ENCODE measurements at places on chromosomes 11 and 22.

DNA sequence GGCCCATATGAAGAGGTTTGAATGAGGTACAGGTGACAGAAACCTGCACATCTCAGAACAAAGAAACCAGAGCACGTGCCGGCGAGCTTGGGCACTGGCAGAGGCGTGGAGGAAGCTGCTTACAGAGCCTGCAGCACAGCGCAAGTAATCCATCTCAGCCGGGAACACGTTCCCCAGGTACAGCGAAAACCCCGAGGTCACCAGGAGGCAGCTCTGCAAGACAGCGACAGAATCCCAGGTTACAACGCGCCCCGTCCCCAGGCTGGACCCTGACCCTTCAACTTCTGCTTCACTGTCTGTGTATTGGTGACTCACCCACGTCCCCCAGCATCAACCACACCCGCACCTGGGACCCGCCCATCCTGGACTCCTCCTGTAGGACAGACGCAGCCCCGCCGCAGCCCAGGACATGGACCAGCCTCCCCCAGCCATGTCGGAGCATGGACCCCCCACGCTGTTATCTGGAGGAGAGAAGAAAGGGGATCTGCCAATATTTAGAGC lies 2.2 kb downstream of the MLC1 start:
- no peaks in the 10 kb centered on the region for H3K4me1 ChIP-seq
- H3K27me3 ChIP-seq: 0 out of 2 replicates have a peak, but pooled peaks cover 2% of the 10 kb centered on the region
- DNase-seq: no peak
- no peak overlapping the region for H3K4me3 ChIP-seq

GRCh38 chr11:1388763-1389102 lies 1.0 kb upstream of the BRSK2 start:
- DNase-seq: no peak
- H3K4me1 ChIP-seq: no peaks in the 10 kb centered on the region
- peaks cover 5% of the 10 kb centered on the region for H3K36me3 ChIP-seq
- no peaks in the 10 kb centered on the region for H3K27me3 ChIP-seq
- no peak overlapping the region for H3K27ac ChIP-seq
- peak overlapping the region; percentile 82 for H3K4me3 ChIP-seq

DNA sequence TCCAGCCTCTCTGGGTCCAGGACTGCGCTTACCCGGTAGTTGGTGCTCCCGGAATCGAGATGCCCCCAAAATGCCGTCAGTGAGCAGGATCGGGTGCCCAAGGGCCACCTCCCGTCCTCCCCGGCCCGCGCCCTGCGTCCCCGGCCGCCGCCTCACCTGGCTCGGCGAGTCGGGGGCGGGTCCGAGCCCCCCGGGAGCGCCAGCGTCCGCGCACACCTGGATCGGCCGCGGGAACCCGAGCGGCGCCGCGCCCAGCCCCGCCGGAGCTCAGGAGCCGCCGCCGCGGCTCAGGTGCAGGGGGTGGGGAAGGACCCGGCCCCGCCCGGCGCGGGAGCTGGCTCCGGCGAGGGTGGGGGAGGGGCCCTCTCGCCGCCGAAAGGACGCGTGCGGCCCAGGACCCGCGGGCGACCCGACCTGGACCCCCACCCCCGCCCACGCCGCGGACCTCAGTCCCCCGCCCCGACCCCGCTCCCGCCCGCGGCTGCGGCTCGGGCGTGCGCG lies at the start of gene SHANK2:
Gene SHANK2 (minus strand): TSS at position 309 of the 501 bp plus-strand sequence. CDS start 105,251 bp downstream, outside the sequence.
- peaks cover 14% of the 10 kb centered on the region for H3K4me1 ChIP-seq
- H3K4me3 ChIP-seq: peak within 1 kb of the TSS; percentile 80
- no peaks in the 10 kb centered on the region for H3K36me3 ChIP-seq
- no peaks in the 10 kb centered on the region for H3K27me3 ChIP-seq
- DNase-seq: peak; percentile 61
- no peak within 1 kb of the TSS for H3K27ac ChIP-seq

DNA sequence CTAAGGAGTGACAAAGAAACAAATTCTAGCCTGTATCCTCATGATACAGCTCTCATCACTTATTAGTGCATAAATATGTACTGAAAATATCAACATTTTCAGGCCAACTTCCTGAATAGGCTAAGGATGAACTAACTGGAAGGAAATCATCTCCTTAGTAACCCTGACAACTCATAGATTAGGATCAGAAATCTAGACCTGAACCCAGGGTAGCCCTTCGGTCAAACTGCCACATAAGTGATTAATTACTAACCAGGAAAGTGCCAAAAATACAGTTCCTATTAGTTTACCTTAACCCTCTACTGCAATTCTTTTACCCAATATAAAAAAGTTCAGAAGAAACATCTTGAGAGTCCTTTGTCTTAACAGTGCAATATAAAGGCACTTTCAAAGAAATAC lies 40.0 kb downstream of the AMBRA1 start:
- H3K4me3 ChIP-seq: no peak overlapping the region
- DNase-seq: no peak
- peaks cover 3% of the 10 kb centered on the region for H3K4me1 ChIP-seq

GRCh38 chr11:77435972-77436371 lies 37.9 kb downstream of the PAK1 start:
- H3K4me1 ChIP-seq: peaks cover 9% of the 10 kb centered on the region

DNA sequence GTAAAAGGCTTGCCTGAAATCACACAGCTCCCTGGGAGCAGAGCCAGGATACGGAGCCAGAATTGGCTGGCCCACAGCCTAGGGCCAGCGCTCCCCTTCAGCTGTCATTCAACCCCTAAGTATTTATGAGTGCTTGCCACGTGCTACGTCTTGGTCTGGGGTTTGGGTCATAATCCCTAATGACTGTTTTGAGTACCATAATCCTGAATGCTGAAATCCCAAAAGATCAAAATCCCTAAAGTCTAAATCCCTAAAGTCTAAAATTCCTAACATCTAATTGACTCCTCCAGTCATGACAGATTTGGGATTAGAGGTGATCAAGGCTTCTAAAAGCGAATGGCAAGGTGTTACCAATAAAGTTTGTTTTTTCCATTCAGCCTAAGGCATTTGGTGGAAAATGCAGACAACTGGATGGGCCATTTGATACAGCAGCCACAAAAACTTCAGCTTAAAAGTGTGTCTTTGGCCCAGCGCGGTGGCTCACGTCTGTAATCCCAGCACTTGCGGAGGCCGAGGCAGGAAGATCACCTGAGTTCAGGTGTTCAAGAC lies 59.8 kb upstream of the PRR5 start:
- DNase-seq: no peak
- no peaks in the 10 kb centered on the region for H3K36me3 ChIP-seq
- H3K4me3 ChIP-seq: no peak overlapping the region
- H3K27me3 ChIP-seq: no peaks in the 10 kb centered on the region

DNA sequence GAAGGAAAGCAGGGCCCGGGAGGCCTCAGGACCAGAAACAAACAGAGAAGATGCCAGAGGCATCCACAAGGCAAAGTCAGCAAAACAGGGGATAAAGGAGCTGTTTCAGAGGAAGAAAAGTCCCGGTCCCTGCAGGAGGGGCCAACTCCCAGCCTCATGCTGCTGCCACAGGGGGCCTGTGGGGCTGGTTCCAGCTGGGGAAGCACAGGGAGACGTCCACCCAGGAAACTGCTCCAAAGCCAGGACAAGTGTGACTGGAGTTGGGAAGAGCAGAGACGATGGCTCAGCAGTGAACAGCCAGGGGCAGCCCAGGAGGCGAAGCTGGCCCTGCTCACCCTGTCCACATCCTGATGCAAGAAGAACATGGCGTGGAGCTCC lies 454.4 kb downstream of the BRD1 start:
- no peaks in the 10 kb centered on the region for H3K27me3 ChIP-seq
- H3K27ac ChIP-seq: no peak overlapping the region
- no peaks in the 10 kb centered on the region for H3K4me1 ChIP-seq

DNA sequence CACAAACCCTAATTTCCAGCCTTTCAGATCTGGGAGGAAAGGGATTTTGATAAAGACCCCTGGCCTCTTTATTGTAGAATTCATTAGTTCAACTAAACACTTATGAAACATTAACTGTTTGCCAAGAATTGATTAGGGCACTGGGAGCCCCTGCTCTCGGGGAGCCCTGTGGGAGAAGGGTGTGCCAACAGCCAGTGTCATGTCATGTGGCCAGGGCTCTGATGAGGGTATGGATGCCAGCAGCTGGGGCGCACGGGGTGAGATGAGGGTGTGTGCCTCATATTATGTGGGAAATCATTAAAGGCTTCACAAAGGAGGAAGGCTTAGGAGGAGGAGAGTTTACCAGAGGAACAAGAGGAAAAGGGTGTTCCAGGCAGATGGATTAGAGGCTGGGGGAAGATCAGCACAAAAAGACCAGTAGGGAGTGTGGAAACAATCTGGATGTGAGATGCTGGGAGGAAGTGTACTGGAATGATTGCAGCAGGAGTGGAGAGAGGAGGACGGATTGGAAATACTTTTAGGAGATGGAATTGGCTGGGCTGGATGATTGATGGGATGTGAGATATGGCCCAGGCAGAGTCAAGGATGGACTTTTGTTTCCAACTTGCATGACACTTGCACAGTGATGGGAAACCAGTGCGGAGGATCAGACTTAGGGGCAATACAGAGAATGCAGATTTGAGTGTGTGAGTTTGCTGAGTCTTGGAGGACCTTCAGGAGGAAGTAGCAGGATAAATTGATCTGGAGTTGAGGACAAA lies 137.8 kb downstream of the CSNK2A3 start:
- H3K4me3 ChIP-seq: no peak overlapping the region
- no peaks in the 10 kb centered on the region for H3K4me1 ChIP-seq
- DNase-seq: no peak
- no peaks in the 10 kb centered on the region for H3K36me3 ChIP-seq

DNA sequence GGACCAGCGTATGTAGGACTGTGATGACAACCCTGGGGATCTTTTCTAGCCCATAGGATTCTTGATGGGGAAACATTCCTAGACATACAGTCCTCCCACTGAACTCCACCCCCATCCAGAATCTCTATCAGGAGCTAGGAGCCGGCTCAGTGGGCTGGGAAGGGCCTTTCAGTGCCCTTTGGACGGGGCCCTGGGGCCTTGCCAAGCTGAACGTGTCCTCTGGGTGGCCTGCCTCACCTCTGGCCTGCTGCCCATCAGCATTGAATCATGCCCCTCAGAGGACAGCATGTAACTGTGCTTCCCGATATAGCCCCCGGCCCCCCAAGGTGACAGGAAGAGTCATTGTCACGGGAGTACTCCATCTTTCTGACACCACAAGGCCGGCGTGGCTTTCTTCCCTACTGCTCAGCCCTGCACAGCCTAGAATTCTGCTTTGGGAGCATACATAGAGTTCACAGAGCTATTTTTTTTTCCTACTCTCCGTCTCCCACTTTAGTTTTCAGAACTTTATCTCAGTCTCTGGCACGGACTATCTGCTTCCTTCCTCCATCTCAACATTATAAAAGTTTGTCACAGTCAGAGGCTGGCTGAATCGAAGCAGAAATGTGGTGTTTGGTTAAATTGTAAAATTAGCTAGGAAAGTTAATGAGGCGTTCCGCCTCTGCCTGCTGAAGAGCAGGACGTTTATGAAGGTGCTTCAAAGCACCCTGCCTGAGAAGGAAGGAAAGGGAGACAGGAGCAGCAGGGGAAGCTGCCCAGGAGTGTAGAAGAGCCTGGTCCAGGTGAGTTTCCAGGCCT lies 111.9 kb downstream of the ZBTB16 start:
- H3K4me1 ChIP-seq: no peaks in the 10 kb centered on the region
- H3K36me3 ChIP-seq: no peaks in the 10 kb centered on the region
- H3K27ac ChIP-seq: no peak overlapping the region
- no peaks in the 10 kb centered on the region for H3K27me3 ChIP-seq
- no peak for DNase-seq
